ENCODE measurements at places on chromosomes 11 and 22.

DNA sequence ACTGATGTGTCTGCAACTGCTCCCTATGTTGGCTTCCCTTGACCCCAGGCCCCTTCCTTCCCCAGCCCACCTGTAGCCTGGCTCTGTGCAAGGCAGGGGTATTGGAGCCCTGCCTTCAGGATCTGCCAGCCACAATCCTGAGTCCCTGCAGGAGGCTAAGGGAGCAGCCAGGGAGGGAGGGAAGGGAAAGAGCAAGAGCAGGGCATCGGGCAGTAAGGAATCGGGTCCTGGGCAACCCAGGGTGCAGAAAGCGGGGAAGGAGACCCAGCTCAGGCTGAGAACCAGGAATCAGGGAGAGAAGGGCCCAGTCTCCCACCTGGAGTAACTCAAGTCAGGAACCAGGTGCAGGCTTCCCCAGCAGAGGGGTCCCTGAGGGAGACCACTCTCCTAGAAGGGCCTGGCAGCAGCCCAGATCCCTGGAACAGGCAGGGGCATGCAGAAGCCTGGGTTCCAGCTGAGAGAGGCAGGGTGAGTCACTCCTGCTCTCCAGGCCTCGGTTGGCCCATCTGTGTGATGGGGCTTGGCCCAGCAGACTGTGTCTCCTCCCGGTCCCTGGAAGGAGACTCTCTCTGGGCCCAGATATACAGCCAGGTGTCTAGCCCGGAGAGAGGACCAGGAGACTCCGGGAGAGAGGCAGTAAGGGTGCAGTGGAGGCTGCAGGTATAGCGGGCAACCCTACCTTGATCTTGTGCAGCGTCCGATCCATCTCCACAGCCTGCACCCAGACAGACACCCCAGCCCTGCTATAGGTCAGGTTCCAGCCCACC, 13.4 kb downstream of the STARD10 start:
- no peak for DNase-seq

DNA sequence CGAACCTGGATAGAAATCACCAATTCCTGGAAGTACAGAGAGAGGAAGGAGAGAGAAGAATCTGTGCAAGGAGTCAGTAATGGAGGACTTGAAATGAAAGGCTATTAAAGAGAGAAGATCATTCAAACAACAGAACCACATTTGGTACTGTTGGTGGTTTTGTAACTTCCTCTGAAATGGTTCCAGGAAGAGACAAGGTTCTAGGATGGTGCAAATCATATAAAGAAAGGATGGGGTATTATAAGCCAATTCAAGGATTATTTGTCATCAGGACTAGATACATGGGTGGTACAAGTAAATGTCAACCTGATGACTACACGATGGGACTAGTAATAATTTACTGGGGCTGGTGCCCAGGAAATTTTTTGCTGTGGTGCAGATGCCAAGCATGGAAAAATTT, 28.9 kb upstream of the TMA7B start:
- no peak for DNase-seq

GRCh38 chr11:121464352-121464946, 11.7 kb upstream of the SORL1-AS1 start:
- peak; percentile 38 for DNase-seq

DNA sequence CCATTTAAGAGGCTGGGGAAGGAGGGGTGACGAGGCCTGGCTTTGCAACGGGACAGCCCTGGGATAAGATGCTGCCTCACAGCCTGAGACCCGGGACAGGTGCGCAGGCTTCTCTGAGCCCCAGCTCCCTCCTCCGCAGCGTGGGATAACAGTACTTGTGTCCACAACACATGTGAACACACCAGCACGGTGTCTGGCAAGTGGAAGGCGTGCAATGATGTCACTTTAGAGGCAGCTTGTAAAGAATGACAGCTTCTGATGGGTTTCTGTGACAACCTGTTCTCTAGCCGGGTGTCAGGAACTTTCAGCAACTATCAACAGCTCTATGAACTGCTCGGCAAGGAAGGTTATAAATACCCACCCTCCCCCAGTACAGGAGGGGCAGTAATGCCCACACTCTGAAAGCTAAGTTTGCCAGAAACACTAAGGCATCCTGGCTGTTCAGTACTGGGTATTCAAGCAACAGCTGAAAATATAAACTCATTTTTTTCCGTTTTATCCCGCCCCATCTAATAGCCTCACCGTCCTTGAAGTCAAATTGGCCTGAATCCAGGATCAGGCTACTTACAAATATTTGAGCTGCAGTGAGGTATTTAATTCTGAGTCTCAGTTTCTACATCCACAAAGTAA, 59.7 kb downstream of the MYH9 start:
- no peak for DNase-seq

DNA sequence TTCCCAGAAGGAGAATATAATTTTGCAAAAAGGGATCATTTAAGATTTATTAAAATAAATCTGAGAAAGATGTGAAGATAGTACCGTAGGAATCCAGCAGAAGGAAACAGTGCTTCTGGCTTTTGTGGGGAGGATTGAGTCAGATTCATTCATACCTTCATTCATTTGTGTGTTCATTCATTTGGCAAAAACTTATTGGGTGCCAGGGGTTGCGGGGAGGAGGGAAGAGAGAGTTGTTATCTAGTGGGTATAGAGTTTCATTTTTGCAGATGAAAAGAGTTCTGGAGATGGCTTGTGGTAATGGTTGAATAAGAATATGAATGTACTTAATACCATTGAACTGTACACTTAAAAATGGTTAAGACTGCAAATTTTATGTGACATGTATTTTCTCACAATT, 31.1 kb downstream of the BMAL1 start:
- no peak for DNase-seq

- no peak for DNase-seq
These were observed 17.6 kb downstream of the MYH9 start for GRCh38 chr22:36369922-36370791.

DNA sequence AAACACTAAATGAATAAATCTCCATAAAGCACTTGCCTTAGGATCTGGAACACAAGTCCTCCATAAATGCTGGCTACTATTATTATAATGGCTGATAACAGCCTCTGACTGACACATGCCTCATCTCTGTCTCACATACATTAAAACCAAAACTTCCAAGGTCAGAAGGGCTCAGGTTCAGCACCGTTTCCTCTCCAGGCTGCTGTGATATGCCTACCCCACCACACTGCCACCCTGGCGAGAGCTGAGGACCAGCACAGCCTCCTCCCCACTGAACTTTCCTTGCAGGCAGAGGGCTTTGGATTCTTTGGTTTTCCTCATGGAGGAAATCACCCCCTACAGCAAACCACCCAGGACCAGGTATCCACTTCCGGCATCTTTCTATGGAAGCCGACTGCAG, 112.8 kb downstream of the ABTB2 start:
- DNase-seq, result no peak

- DNase-seq, result no peak
These were observed 74.4 kb downstream of the SLC36A4 start for GRCh38 chr11:93123351-93123898.

GRCh38 chr11:125346179-125346530, 149.9 kb downstream of the FEZ1 start:
- DNase-seq, result no peak

GRCh38 chr11:2554338-2555207, 109.8 kb downstream of the KCNQ1 start:
- no peak for DNase-seq

- DNase-seq, result no peak
These were observed 56.7 kb downstream of the PPP6R2 start for GRCh38 chr22:50399751-50400331.

- no peak for DNase-seq
These were observed 25.0 kb downstream of the SWAP70 start for GRCh38 chr11:9688716-9689511.

GRCh38 chr11:12411806-12412727, 34.7 kb downstream of the PARVA start:
- no peak for DNase-seq

GRCh38 chr22:19826619-19826950, 28.1 kb downstream of the GNB1L start:
- no peak for DNase-seq

DNA sequence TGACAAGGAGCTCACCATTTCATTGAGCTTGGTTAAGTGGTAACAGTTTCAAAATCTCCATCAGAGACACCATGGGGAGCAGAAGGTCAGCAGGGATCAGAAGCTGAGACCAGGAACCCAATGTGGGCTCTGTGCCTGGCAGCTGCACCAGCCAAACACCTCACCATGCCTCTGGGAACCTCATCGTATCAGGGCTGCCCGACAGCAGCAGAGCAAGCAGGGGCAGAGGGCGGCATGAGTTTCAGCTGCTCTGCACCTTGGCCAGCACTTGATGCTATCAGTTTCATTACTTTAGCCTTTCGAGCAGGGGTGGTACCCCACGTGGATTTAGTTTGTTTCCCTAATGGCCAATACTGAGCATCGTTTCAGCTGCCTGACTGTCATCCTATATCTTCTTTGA, 77.8 kb downstream of the DGCR2 start:
- DNase-seq, result no peak

DNA sequence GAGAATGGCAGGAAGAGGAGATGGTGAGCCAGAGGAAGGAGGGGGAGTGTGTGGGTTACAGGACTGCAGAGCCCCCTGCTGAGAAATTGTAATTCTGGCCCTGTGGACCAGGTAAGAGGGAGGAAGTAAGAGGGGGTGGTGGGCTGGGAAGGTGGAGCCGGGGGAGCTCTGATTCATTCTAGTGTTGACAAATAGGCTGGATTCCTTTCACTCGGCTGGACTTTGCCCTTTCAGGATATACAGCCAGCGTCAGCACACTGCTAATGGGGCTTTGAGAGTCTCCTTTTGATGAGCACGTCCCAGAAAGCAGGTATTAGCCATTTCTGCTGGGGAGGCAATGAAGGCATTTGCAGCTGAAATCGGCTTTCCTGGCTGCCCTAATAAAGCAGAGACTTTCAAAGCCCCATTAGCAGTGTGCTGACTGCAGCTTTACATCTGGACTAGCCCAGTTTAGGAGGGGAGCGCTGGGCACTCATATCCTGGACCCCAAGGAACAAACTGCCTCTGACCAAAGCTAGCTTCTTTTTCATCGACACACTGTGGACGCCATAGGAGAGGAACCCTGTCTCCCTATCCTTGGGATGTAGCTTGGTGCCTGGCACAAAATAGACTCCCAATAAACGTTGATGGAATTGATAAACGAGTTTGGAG, 44.8 kb upstream of the CADM1 start:
- DNase-seq, result no peak

DNA sequence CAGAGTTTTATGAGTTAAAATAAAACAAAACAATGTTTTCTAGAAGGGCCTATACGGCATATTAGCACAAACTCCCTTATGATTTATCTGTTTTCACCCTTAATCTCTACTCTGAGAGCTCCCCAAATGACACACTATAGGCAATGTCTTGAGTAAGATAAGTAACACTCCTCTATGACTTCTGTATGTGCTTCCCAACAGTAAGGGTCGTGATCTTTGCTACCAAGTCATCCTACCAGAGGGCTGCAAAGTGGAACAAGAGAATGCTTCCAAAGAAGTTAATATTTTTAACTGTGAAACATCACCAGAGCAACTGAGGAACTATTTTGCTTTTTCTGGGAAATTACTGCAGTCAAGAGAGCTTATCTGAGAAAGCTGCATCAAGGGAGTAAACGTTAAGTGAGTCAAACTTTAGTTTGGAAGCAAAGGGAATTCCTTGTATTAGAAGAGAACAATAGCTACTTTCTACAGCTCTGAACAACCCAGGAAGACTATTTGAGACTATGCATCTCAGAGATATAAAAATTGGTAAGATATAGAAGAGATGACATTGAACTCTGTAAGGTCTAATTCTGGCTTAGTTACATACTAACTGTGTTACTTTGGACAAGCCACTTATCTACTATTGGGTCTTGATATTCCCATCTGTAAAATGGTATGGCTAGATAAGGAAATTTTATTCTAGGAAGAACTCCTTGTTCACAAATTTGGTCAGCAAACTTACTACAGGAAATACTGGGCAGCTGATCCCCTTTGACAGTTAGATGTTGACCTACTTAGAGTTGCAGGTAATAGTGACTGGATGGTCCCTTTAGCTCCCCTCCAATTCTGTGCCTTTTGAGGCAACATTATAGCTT, 43.7 kb upstream of the CCDC34 start:
- DNase-seq, result no peak

DNA sequence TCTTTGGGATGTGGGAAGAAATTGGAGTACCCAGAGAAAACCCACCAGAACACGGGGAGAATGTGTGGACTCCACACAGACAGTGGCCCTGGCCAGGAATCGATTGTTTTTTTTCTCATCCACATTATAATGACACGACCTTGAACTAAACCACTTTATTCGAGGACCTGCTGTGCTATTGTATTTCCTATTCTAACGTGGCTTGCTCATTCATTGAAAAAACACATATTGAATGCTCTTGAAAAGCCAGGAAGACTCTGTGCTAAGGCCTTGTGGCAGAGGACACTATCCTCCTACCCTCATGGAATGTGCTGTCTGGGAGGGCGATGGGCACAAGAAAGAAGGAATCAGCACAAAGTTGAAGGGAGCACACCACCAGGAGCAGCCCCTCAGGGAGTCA, 9.1 kb upstream of the SREBF2 start:
- DNase-seq, result no peak

DNA sequence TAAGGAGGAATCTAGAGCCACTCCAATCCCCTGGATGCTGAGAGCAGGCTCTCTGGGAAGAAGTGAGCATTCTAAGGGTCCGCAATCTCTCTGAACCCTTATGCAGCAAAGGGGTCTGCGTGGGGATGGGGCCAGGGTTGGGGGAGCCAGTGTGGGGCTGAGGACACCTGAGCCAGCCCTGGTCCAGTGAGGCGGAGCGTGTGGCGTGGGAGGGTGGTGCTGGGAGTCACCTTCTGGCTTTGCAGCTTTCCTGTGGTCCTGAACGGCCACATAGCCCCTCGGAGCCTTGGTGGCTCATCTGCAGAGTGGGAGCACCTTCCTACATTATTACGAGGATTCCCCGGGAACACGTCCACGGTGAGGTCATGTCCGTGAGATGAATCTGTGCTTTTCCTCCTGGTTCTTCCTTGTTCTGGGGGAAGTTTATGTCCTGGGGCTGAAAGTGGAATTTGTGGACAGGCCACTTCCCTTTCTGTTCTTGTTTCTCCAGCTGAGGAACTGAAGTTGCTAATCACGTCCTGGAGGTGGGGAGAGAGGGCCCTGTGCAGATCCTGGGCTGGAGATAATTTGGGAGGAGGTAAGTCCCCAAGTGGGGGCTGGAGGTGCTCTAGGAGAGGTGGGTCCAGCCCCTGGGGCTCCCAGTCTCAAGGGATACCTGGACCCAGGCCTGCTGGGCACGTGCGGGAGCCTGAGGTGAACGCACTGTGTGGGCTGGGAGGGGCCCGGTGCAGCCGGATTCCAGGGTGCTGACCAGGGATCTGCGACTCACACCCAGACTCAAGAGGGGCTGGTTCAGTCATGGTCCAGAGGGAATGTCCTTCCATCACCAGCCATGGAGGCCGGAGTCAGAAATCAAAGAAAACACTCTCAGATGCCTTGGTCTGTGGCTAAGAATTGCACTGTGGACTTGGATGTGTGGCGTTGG, 6.1 kb downstream of the MRGPRE start:
- no peak for DNase-seq

DNA sequence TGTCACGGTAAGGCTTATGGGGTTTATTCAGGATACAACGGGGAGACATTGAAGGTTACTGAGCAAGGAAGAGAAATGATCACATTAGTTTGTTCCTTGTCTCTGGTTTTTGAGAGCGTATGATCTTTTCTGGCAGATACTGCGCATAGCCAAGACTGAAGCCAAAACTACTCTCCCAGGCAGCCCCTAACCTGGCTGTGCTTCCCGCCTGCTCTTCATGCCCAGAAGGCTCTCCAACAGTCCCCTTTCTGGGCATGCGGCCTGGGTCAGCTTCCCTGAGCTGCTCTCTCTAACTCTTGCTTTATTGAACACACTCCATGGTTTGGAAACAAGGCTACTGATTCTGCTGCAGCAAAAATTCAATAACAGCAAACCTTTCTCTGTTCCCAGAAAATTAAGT, 306.6 kb downstream of the BUD13 start:
- no peak for DNase-seq
